ENCODE measurements at places on chromosomes 16 and 17.

GRCh38 chr17:3798273-3799180 is 2.5 kb downstream of the ITGAE start:
- DNase-seq, result no peak

DNA sequence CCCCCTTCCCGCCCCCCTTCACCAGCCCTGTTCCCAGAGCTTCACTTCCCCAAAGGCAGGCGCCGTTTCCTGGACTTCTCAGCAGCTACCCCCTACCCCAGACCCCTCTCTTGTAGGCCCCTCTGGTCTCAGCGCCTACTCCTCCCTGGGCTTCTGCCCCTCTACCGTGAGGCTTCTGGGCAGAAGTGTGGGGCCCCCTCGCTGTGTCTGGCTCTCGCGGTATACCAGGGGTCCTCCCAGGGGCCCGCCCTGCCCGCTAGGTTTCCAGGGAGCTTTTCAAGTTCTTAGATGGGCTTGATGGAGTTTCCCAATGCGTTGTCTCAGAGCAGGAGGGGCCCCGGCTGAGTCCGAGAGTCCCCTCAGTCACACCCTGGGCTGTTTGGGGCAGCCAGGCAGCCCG is 247.1 kb downstream of the SEC14L1 start:
- no peak for DNase-seq

- no peak for DNase-seq
These were observed 7.1 kb downstream of the ADGRG1 start for GRCh38 chr16:57635266-57636097.

DNA sequence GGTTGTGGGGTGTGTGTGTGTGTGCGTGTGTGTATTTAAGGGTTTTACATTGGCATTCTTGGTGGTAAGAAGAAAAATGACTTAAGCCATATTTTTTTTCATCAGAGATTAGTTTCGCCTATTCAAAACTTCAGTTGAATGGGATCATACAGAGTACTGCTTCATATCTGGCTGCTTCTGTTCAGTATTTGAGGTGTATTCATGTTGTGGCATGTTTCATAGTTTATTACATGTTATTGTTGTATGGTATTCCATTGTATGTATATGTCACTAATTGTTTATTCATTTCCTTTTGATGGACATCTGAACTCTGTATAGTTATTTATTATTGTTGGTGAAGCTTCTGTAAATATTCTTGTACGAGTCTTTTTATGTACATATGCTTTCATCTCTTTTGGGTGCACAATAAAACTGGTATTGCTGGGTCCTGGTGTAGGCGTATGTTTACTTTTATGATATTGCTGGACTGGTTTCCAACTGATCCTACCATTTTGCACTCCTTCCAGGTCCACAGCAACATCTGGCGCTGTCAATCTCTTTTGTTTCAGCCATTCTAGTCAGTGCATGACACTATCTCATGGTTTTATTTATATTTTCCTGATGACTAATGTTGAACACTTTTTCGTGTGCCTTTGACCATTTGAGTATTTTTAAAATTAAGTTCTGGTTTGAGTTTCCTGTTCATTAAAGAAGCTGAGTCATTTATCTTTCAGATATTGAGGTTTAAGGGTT is 77.4 kb upstream of the MAF start:
- DNase-seq, result no peak

DNA sequence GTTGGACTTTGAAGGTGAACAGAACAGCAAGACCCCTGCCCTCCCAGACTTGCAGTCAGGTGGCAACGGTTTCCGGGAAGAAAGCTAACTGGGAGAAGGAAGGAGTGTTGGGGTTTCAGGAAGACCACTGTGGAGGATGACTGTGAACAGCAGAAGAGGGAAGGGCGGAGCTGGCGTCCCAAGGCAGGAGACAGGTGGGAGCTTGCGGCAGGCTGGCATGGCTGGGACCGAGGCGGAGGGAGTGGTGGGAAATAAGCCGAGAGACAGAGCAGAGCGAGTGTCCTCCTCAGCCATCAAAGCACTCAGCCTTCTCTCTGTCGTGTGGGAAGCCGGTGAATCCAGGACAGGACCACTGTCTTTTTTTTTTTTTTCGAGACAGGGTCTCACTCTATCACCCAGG is 108.5 kb upstream of the CACNG5 start:
- no peak for DNase-seq

DNA sequence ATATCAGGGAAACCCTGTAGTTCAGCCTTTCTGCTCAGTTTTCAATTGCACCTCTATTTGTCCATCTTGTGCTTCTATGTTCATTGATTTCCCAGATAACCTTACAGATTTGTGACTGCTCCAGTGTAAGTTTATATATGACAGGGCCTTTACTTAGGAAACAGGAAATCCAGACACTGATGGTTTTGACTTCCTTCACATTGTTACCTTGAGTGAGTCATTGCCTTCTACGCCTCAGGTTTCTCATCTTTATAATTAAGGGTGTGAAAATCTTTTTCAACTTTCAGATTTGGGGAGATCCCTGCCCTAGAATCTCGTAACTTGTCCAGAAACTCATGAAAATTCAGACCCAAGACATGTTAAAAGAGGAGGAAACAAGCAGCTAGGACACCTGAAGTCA is 342.4 kb upstream of the TBX2 start:
- DNase-seq, result no peak

DNA sequence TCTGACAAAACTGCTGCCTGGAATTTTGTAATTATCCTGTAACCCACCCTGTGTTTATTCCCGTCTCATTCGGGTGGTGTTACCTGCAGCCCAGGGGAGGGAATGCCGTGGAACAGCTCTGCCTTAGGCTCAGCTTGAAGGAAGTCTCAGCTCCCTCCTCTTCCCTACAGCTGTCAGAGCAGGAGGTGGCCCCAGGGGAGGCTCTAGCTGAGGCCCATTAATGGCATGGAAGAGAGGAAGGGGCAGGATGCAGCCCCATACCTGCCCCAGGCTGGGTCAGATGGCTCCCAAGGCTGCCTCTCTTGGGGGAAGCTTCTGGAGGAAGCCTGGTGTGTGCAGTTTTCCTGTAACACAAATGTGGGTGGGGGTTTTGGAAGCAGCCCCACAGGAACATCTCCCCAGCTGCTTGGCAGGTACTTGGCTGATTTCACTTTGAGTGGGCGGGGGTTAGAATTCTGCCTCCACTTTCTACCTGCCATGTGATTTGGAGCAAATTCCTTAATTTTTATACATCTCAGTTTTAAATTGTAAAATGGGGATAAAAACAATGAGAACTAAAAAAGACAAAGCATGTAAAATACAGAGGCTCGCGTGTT is 103.9 kb downstream of the MGAT5B start:
- DNase-seq, result no peak

- DNase-seq, result no peak
These were observed 36.1 kb downstream of the CYB5D2 start for GRCh38 chr17:4179071-4179470.

DNA sequence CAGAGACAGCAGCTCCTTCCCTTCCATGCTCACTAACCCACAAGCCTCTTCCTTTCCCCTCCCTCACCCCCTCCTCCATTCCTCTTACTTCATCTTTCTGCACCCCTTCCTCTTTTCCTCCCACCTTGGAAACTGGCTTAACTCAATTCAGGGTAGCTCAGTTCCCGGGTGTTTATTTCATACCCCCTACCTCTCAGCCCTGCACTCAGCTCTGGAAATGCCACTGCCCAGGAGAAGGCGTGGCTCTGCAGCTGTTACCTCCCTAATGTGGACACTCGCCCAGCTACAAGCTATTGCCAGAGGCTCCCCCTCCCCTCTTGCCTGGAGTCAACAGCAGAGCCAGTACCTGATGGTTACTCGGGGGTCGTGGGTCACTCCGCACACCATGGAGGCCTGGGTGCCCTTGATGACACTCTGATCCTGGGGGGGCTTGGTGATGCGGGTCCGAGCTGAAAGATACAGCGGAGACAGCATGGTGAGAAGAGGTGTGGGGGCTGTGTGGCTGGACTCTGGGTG is 118.4 kb upstream of the CDC42EP4 start:
- DNase-seq, result no peak

GRCh38 chr17:50259477-50260324 is 14.6 kb upstream of the TMEM92 start:
- DNase-seq, result no peak

- no peak for DNase-seq
These were observed 3.6 kb downstream of the EVI2B start for GRCh38 chr17:31310260-31310659.

- DNase-seq, result no peak
These were observed 121.2 kb downstream of the RPTOR start for GRCh38 chr17:80665792-80666191.

GRCh38 chr16:56190677-56191155 is 573 bp upstream of the GNAO1 start:
- no peak for DNase-seq

GRCh38 chr16:67150833-67151396 is at the start of gene B3GNT9:
Gene B3GNT9, minus strand, starts transcription at chr16:67150998. Its CDS starts 513 bp downstream, at chr16:67150485.
- DNase-seq, result no peak

DNA sequence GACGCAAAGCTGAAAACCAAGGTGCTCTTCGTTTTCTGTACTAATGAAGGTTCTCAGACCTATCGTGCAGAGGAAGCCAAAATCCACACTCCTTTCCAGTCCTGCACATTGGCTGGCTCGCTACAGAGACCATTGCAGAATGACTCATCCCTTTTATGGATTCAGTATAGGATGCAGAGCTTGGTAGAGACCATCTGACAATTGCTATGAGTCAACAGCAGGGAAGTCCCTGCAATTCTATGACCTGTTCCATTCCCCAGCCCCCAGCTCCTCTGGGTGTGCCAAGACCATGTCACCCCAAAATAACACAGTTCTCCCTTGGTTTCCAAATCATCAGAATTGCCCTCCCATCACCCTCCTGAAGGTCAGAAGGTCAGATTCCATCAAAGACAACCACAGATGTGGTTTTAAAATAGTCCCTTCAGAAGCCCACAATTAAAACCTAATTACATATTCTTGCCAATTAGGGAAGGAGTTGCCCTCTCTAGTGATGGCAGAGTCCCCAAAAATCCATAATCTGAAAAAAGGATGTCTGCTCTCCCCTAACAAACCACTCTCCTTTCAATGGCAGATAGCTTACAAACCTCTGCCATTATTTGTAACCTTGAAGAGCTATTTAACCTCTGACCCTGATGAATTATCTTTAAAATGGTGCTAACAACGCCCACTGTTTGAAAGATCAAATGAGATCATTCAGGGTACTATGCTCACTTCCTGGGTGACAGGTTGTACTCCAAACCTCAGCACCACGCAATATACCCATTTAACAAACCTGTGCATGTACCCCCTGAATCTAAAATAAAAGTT is 108.2 kb upstream of the RBBP6 start:
- DNase-seq, result no peak

DNA sequence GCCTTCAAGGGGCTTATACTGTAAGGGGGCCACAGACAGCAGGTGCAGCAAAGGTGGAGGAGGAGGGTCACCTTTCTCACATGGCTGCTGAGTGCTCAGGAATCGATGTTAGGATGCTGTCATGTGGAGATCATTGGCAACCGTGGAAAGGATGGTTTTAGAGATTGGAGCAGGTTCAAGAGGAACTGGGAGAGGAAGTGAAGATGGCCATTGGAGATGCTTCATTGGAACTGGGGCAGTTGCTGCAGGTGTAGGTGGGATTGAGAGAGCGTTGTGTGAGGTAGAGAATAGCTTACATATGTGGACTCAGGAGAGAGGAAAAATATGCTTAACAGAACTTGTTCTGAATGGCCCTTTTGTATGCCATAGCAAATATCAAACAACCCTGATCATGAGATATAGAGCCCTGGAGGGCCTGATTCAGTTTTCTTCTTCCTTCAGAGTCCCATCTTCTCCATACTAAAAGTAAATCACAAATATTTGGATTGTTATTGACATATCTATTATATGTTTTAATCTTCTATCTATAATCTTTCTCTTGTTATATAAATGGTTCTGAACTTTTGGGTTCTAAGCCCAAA is 40.8 kb downstream of the LDHD start:
- no peak for DNase-seq

DNA sequence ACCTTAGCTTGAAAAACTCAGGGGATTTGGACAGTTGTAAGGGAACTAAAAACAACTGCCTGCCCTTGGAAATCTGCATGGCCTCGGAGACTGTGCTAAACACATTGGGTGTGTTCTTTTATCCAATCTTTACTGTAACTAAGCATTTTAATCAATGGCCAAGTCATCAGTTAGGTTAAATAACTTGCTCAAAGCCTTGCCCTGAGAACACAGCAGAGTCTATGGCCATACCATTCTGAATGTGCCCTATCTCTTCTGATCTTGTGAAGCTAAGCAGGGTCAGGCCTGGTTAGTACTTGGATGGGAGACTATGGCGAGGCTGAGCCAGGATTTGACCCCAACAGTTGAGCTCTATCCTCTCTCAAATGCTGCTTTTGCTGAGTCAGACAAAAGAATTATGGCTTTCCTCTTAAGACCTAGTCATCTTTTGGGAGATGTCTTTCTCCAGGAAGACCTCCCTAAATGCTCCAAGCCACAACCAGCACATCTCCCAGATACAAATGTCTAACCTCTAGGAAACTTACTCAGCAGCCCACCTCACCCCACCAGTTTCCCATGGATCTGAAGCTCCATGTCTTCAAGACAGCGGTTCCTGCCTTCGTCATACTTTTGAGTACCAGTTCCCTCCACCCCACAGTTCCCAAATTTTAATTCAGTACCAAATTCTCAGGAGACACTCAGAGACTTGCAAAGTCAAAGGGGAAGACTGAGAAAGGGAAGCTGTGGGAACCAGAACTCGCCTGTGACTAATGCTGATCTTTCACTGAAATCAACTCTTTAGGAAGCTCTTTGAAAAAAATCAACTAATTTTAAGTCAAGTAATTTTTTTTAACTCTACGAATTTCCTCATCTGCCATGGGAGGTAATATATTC is 336.1 kb downstream of the MAF start:
- DNase-seq, result no peak

DNA sequence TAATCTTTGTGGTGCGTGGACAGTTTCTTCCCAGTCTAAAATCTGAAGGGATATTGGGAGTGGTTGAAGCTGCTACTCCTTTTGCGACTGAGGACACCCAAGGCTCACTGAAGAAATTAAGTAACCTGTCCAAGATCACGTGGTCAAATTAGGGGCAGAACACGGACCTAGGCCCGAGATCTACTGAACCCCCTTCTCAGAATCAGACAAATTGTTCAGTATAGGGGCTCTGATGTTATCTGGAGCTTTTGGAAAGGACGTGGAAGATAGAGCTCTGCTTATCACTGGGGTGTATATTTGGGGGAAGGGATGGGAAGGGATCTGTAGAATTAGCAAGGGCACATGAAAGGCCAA is 857 bp downstream of the TANGO6 start:
- DNase-seq, result no peak

- no peak for DNase-seq
These were observed 14.6 kb downstream of the GRB7 start for GRCh38 chr17:39752241-39752881.

Data from iPS DF 19.7 (cell line).